ENCODE measurements at places on chromosomes 2 and 18.

GRCh38 chr18:44954257-44954656 lies 273.6 kb downstream of the SETBP1 start:
- DNase-seq, result no peak

DNA sequence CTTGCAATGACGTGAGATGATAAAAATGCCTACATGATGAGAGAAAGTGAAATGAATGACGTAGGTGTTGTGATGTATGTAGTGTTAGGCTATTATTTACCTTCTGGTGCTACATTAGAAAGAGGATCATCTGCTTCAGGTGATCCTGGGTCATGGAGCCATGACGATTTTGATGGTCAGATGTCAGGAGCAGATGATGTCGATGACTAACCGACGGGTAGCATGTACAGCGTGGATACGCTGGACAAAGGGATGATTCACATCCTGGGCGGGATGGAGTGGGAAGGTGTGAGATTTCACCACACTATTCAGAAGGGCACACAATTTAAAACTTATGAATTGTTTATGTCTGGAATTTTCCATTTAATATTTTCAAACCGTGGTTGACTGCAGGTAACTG lies 43.5 kb upstream of the ACVR1C start:
- no peak for DNase-seq

DNA sequence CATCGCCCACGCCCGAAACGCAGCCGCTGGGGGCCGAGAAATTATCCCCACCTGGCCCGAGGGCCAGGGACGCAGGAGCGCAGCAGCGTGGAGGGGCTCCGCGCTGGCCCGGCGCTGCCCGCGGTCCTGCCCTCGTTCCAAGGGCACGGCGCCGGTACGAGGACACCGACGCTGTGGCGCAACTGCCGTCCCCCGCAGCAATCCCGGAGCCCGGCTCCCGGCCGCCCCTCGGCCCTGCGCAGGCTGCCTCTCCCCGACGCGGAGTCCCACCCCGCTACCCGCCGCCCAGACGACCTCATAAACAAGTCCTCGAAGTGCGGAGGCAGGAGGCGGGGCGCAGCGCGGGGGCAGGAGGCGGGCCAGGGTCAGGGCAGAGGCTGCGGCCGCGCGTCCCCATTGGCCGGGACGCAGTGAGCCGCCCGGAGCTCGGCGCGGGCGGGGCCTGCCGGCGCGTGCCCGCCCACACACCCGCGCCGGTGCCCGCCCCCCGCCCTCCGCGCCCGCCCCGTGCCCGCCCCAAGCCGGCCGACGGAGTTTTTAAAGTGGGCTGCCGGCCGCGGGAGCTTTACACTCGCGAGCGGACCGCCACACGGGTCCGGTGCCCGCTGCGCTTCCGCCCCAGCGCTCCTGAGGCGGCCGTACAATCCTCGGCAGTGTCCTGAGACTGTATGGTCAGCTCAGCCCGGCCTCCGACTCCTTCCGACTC lies at the start of gene EPAS1:
Gene EPAS1 (plus strand): TSS at position 568 of the 706 bp plus-strand sequence. CDS start 505 bp downstream, outside the sequence.
- peak; percentile 46 for DNase-seq

GRCh38 chr2:186918495-186918894 lies 69.5 kb upstream of the ZSWIM2 start:
- DNase-seq, result no peak

- no peak for DNase-seq
These were observed 8.1 kb downstream of the SP9 start for GRCh38 chr2:174342686-174343342.

DNA sequence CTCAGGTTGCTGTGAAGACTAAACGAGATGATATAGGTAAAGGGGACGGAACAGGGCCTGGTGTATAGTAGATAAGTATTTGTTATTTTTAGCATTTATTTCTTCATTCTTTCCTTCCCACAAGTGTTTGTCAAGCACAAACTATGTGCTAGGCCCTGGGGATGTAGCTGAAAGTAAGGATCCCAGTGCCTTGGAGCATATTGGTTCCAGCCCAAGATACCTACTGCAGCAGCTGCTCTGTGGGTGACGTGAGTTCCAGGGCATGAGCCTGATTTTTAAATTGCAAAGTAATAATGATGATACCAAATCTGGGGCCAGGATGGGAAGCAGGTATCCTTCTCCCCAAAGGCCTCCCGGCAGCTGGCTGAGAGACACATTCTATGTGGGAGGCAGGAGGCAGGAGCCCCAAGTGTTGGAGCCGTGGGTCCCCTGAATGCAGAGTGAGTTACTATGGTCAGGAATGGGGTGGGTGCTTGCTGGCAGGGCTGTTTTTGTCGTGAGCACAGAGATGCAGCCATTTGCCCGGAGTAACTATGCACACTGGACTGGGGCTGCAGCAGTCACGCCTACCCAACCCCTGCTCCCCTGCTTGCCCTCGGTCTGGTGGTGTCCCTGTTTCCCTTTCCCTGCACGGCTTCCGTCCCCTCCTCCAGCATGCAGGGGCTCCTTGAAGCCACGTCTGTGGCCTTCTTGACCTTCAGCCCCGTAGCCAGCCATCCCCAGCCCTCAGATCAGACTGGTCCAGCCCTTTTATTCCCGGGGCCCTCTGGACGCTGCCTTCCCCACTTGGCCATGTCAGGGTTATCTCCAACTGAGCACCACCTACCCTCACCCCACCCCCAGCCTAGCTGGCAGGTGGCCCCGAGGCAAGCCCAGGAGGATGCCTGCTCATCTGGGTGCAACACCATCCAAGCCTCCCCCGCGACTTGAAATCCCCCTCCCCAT lies 52.4 kb downstream of the INHBB start:
- DNase-seq, result no peak

- DNase-seq, result no peak
These were observed 212.1 kb downstream of the CDH2 start for GRCh38 chr18:27964811-27965210.

DNA sequence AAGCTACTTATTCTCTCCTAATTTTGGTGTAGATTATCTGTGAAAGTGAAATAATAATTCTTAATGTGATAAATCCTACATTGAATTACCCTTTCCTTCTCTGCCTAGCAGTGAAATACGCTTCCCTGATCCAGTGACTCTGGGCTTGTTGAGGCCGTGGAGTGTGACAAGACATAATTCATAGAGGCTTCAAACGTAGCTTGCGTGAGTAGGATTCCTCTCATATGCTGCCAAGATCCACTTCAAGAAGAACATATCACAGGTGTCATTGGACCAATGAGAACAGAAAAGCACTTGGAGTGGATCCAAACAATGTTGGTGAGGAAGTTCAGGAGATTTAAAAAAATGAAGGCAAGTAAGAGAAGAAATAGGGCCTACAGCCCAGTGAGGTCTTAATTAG lies 221.3 kb upstream of the TMEFF2 start:
- DNase-seq, result no peak

GRCh38 chr2:219523031-219523671 lies 8.9 kb downstream of the ASIC4 start:
- DNase-seq, result no peak

GRCh38 chr2:82839036-82839435 lies 1620.0 kb downstream of the SUCLG1 start:
- DNase-seq, result no peak

GRCh38 chr2:18659915-18660314 lies 70.5 kb upstream of the NT5C1B start:
- no peak for DNase-seq

GRCh38 chr18:28204154-28204553 lies 27.2 kb upstream of the CDH2 start:
- no peak for DNase-seq

DNA sequence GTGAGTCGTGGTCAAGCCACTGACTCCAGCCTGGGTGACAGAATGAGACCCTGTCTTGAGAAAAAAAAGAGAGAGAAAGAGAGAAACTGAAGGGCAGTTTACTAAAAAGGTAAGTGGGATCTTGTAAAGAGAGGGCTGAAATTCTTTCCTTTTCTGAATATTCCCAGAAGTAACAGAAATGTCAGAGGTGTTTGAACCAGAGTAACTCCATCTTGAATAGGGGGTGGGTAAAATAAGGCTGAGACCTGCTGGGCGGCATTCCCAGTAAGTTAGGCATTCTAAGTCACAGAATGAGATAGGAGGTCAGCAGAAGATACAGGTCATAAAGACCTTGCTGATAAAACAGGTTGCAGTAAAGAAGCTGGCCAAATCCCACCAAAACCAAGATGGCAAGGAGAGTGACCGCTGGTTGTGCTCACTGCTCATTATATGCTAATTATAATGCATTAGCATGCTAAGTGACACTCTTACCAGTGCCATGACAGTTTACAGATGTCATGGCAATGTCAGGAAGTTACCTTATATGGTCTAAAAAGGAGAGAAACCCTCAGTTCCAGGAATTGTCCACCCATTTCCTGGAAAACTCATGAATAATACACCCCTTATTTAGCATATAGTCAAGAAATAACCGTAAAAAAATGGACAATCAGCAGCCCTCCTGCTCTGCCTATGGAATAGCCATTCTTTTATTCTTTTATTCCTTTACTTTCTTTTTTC lies 1334.3 kb upstream of the ZEB2 start:
- no peak for DNase-seq

- no peak for DNase-seq
These were observed 1541.9 kb upstream of the PIK3C3 start for GRCh38 chr18:40413160-40413559.

DNA sequence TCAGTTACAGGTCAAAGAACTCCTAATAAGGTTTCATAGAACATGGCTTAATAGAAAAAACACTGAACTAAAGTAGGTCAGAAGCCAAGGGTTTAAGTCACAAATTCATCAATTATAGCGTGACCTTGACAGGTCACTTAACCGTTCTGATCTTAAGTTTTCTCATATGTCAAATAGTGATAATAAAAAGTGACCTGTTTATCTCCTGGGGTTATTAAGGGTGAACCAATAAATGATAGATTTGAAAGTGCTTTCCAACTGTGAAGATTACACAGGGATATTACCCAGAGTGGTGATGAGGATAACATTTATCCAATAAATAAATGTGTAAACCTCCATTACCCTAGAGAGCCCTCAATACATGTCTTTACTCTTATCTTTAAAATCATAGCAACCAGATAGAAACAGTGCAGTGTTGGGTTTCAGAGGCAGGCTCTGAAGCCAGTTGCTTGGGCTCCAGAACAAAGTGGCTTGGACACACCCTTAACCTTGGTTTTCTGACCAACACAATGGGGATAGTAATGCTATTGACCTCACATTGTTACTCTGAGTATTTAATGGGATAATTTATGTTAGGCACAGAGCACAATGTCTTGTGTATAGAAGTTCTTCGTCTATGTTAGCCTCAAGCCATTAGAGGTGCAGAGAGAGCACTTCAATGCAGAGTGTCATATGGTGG lies 48.6 kb downstream of the KLHL14 start:
- DNase-seq, result no peak

- DNase-seq, result no peak
These were observed 38.4 kb upstream of the ZSWIM2 start for GRCh38 chr2:186887107-186888090.

DNA sequence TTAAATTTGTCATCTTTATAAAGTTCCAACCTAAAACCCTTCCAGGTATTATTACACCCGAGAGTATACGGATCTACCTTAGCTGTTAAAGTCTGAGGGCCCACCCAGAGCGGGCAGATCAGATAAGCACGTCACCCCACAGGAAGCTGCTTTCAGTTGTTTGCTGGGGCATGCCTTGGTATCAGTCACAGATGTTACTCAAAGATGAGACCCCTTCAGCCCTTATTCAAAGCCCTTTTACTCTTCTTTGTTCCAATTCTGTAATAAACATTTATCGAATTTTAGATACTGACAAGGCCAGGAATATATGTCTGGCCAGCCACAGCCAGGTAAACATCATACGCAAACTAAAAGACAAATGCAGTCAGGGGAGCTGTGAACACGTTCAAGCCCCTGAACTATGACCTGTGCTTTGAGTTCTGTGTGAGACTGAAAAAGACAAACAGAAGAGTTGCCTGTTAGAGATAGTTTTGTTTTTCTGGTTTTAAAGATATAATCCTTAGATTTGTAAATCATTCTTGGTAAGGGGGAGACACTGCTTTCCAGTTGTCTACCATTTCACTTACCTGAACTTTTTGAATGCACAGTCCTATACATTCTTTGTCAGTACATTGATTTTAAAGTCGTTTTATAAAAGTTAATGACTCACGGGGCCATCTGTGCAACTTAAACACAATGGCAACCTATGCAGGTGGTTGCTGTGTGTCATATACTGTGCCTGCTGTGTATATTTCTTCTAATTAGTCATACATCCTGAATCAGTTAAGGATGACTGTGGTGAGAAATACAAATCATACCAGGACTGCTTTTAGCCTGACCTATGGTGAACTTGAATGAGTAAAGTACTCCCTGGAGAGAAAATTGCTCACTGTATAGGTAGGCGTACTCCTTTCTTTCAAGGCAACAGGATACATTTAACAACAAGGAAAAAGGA lies 100.5 kb upstream of the ITPRID2 start:
- no peak for DNase-seq

DNA sequence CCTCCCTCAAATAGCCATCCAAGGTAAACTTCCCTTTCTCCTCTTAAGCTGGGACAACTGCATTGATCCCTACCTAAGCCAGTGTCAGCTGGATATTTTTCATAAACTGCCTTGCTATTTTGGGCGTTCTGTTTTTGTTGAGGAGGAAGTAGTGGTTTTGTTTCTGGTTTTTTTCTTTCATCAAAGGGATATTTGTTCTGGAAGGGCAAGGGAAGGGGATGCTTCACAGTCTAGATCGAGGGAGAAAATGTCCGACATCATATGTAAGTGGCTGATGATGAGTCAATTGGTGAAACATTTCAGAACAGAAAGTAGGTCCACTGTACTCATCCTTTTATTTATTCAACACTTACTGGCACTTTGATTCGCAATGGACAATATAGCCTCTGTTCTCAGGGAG lies 31.0 kb downstream of the TANC1 start:
- no peak for DNase-seq

DNA sequence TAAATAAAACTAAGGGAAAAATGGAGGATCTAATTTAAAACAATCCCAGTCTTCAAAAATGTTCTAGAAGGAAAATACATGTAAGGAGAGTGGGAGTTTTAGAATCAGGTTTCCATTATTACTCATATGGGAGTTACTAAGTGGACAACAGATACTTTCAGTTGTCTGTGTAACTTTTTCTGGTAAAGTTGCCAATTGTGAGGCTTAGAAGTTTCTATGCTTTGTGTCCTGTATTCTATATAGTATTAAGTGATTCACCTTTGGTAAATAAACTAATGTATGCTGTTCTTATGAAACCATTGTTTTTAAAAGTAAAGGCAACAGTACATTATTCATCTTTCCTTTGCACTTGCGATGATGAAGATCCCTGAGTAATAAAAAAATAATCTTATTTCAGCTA lies 274.9 kb downstream of the NR4A2 start:
- DNase-seq, result no peak

DNA sequence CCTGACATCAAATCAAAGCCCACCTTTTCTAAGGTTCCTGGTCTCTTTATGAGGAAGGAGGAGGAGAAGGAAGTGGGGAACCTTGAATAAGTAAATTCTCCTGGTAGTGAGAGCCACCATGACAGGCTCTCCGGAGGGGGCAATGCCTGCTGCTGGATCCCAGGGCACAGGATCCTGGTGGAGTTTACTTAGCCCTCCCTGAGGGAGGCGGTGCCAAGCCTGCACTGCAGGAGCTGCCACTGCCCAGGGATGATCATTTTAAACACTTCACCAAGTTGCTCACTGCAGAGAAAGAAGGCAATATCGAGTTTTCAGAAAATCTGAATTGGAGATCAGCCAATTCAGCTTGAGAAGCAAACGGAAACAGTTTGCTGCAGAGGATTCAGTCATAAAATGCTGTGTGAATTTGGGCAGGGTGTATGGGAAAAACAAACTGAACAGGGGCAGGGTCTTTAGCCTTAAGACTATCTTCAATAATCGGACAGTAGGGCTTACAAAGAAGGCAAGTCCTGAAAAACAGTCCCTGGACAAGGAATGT lies 200.7 kb downstream of the RAD51AP2 start:
- no peak for DNase-seq

- no peak for DNase-seq
These were observed 24.1 kb downstream of the ODC1 start for GRCh38 chr2:10424051-10424450.
